ENCODE measurements at places on chromosomes 7 and 10.

DNA sequence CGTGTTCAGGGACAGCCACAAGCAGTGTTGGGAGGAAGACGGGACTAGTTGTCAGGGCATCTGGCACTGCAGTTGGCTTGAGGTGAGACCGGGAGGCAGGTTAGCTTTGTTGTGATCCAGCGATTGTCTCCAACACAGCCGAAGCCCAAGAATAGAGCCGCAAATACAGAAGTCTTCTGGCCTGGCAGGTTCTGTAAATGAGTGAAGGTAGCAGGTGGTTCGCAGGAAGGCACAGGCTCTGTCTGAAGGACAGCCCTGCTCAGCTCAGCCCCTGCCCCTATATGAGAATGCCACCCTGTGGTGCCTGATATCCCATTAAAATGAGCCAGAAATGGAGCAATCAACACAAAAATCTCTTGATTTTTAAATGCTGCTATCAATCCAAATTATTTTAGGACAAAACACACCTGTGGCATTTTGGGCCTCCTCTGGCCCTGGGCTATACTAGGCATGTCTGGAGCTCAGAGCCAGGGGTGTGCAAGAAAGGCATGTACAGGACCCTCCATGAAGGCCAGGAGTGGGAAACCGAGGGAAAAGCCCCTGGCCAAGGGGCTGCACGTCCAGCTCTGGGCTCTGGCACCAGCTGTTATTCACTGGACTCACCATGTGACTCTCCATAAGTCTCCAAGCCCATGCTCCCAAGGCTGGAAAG, 11.2 kb upstream of the C10orf71 start:
- DNase-seq = no peak

DNA sequence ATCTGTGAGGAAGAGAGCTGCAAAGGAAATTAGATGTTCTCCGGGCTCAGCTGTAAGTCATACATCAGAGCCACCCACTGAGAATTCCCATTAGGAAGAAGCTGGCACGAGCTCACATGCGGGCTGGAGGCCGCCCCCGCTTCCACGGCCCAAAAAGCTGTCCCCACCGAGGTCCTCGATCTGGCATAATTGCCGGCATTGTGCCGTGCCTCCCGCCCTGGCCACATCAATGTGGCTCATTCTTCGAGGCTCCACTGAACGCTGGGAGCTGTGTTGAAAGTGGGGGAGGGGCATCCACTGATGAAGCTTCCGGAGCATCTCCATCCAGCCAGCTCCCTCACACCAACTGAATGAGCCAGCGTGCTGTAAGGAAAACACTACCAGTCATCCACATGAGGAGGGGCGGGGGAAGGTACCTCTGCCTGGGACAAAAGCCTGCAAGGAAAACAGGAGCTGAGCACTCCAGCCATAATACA, 173.1 kb downstream of the PTPRN2 start:
- DNase-seq = no peak

- no peak for DNase-seq
These were observed 54.7 kb downstream of the RASGEF1A start for GRCh38 chr10:43212043-43212721.

GRCh38 chr10:117509573-117509972, 33.0 kb upstream of the EMX2 start:
- DNase-seq = no peak

- DNase-seq = no peak
These were observed 10.1 kb downstream of the OGDH start for GRCh38 chr7:44616545-44616944.

- DNase-seq = no peak
These were observed 162.4 kb upstream of the MEOX2 start for GRCh38 chr7:15848901-15849300.

DNA sequence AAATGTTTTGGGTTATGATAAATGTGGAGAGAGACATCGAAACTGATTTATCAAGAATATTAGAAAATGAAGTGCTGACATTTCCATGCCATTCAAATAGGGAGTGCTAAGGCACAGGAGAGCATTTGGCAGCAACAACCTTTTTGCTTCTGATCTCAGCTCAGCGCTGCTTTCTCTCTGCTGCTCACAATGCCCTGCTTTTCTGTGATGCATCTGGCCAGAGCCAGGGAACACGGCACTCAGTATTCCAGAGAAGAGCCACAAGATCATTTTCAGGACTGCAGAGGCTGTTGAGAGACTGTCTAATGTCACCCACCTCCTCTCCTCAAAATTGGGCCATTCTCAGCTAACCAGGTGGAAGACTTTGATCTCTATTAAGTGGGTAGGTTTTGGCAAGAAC, 28.1 kb downstream of the INSYN2A start:
- DNase-seq = no peak

- DNase-seq = no peak
These were observed at the start of gene CAMK2B for GRCh38 chr7:44325201-44325671. Gene CAMK2B, minus strand, starts transcription at chr7:44325594. Its CDS starts 173 bp downstream, at chr7:44325421.

DNA sequence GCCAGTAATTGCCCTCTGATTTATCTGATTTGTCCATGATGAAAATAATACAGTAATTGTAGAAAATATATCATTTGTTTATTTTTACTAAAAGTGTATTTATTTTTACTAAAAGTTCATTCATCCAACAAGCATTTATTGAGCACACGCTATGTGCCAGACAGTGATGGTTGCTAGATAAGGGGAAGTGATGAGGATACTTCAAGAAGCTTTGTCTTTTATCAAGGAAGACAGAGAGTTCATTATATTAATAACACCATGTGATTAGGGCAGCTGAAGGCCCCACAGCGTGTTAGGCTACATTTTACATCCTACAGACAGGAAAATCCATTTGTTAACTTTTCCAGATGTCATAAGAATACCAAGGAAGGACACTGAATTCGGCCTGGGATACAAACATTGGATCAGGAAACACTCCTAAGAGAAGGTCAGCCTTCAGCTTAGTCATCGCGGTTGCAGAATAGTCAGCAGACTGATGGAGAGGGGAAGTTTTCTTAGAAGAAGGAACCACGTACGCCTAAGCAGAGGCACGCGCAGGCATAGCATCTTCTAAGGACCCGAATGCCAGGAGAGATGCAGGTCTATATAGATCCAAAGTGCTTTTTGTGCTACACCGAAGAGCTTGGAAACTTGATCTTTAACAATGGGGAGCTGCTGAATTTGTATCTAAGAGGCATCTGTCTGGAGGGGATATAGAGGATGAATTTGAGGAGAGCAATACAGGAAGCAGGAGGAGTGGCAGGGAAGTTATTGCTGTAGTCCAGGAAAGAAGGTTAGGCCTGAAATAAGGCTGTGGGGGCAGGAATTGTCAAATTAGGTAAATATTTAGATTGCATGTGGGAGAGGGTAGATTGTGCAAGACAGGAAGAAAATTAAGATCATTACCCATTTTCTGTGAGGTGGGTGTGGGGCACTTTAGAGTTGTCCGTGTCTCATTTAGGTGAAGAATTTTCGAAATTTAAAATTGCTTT, 85.7 kb downstream of the LRGUK start:
- no peak for DNase-seq

- peak; percentile 30 for DNase-seq
These were observed 95.0 kb downstream of the CNOT4 start for GRCh38 chr7:135414850-135415439.

- DNase-seq = no peak
These were observed 4.6 kb downstream of the LFNG start for GRCh38 chr7:2523941-2524807.

DNA sequence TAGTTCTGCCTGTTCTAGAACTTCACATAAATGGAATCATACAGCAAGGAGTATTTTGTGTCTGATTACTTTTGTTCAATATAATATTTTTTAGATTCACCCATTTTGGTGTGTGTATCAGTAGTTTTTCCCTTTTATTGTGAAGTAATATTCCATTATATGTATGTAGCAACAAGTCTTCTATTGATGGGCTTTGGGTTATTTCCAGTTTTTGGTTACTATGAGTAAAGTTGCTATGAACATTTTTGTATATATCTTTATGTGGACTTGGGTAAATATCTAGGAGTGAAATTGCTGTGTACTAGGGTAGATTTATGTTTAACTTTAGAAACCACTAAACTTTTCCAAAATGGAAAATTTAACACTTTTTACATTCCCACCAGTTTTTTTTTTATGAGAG, 35.7 kb downstream of the ADK start:
- no peak for DNase-seq

- peak; percentile 33 for DNase-seq
These were observed 52.2 kb downstream of the GPR158 start for GRCh38 chr10:25226775-25227682.

DNA sequence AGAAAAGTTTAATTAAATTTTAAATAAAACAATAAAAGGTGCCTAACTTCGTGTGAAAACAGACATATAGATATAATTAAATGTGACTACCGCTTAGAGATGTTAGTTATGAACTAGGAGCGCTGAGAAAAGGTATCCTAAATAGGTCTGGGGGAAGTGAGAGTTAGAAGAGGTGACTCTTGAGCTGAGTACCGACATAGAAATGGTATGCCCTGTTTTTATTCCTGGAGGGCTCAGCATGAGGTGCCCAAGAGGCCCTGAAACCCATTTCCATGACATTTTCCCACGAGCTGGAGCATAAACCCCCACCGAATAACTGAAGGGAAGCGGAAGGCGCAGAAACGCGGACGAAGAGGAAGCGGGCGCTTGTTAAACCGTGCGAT, 433 bp upstream of the STARD3NL start:
- no peak for DNase-seq

DNA sequence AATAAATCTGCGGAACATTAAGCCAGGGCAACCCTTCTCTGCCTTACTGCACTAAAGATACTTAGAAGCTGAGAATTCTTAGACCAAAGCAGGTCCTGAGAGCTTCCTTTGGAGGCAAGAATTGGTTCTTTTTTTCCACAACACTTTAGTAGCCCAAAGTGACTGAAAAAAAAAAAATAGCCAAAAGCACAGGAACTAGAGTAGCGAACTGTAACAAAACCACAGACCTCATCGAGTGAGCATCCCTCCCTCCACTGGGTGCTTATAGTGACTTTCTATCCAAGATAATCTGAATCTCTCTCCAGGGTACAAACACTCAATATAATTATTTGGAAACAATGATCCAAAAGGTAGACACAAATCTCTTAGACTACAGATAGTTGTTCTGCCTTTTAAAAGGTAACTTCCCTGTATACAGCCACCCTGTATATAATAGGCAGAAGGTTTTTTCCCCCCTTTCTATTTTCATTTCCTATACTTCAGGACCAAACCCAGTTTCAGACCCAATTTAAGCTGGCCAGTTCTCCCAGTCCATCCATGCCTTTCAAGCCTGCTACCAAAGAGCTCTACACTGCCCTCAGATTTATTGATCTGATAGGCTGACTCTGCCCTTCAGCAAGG, 31.6 kb upstream of the KCNIP2 start:
- no peak for DNase-seq

- no peak for DNase-seq
These were observed 76.0 kb upstream of the CTTNBP2 start for GRCh38 chr7:117949232-117949631.

GRCh38 chr10:18140957-18141845, 977 bp downstream of the CACNB2 start:
- DNase-seq = no peak

DNA sequence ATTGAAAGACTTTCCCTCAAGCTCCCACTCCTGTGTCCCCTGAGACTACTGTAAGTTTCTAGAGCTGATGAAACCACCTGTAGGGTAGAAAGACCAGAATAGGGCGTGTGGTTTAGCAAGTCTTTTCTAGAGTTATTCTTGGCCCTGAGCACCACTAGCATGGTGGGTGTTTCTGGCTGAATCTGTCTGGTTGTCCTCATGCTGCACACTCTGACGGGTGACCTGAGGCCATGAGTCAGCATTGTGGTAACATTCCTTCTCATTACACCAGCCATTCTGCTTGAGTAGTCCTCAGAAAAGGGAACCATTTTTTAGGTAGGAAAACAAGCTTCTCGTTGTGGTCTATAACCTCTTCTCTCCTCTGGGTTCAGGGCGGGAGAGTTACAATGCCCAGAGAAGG, 250.3 kb downstream of the SNX13 start:
- no peak for DNase-seq

DNA sequence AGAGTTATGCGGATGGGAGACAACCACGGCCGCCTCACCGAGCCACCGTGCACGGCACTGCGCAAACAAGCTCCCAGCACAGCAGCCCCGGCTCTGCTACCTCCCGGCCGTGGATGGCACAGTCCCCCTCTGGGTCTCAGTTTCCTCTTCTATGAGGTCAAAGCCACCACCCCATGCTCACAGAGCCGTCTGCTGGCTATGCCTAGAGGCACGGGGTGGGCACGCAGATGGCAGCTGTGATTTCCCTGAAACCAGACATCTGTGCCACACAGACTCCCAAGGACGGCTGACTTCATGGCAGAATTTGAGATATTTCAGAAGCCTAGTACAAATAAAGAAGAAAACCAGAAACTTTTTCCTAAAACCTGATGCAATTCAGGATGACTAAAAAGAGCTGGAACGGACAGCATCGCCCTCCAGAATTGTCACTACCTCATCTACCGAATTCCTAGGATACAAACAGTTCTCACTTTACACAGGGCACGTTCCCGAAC, 73.2 kb downstream of the AMZ1 start:
- no peak for DNase-seq

DNA sequence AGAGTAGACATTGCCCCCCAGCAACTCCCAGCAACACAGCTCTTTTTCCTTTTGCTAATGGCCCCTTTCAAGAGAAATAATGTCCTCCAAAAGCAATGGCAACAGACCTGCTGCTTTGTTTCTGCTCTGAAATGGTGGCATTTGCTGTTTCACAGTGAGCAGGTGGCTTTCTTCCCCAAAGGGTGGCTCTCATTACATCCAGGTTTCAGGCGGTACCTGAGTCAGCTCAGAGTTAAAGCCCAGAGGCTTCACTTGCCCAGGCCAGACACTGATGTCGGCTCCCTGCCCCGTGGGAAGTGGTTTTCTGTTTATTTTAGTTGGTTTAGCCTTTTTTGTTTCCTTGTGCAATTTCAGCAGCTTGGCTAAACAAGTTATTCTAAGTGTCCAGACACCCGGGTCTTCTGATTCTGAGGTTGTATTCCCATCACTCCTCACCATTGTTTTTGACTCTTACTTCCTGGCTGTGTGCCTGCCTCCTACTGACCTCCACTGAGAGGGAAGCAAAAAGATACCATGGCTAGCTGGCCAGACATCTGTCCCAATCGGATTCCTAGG, 7.8 kb upstream of the ATOH7 start:
- DNase-seq = no peak

DNA sequence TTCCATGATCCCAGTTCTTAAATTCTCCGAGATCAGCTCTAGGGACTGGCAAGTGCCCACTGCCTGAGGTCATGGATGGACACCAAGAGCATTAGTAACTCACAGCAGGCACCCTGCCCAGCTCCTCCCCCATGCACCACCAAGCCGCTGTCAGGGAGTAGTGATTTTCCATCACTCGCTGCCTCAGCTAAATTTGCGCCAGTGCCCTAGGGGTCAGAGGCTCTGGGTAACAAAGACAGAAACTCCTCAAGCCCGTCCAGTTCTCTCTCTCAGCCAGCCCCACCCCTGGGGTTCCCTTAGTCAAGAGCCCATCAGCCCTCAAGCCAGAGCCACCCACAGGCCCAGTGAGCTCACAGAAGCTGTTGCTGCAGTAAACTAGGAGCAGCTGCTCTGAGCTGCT, 30.0 kb downstream of the PAX2 start:
- no peak for DNase-seq

GRCh38 chr10:71127104-71127503, 85.3 kb upstream of the UNC5B start:
- no peak for DNase-seq

DNA sequence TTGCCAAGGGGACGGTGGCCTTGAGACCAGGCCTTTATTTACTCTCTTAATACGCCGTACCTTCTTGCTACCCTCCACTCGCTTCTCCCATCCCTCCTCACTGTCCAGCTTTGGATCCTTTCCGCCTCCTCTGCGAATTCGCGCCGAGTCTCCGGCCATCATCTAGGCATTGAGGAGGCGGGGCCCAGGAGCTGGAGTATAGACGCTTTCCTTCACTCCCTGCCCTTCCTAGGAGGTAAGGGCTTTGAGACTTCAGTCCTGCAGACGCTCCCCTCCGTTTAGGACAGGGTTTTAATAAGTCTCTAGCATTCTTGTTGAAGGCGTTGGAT, 538 bp downstream of the TFAM start:
- DNase-seq = peak; percentile 19

Measured in HuH-7 (cell line).